Urinary bladder (tissue), 4 donors: ENCODE measurements at places on chromosomes 6 and 20. TPM values are rescaled to one million over a fixed set of nuclear protein-coding genes. Genes with fewer than 3 reads are reported as not detected.

- DNase-seq: no peak
Measured at GRCh38 chr6:39466631-39467030, 144.1 kb upstream of the KCNK16 start.

- no peak for DNase-seq
Measured at GRCh38 chr6:167800549-167800948, 26.2 kb upstream of the AFDN start.

- no peak for DNase-seq
Measured at GRCh38 chr20:18272451-18272850, 15.9 kb upstream of the ZNF133 start.

- no peak for DNase-seq
Measured at GRCh38 chr20:5074232-5074674, 45.5 kb downstream of the PCNA start.

DNA sequence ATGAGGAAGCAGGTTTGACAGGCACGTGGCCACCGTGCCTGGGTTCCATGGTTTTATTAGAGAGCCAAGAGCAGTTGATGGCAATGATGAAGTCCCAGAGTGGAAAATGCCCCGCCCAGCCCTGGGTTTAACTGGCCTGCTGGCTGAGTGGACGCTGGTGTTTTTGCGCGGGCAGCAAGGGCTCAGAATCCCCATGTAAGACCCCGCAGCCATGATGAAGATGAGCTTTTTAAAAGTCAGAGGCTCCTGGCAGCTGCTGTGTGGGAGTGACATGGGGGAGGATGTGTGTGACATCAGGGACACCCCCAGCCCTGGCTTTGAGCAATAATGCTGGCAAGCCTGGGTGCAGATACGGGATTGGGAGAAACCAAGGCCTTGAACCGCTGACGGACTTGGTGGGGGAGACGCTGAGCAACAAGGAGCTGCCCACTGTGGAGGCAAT is 33.0 kb upstream of the SLCO4A1 start:
- no peak for DNase-seq

DNA sequence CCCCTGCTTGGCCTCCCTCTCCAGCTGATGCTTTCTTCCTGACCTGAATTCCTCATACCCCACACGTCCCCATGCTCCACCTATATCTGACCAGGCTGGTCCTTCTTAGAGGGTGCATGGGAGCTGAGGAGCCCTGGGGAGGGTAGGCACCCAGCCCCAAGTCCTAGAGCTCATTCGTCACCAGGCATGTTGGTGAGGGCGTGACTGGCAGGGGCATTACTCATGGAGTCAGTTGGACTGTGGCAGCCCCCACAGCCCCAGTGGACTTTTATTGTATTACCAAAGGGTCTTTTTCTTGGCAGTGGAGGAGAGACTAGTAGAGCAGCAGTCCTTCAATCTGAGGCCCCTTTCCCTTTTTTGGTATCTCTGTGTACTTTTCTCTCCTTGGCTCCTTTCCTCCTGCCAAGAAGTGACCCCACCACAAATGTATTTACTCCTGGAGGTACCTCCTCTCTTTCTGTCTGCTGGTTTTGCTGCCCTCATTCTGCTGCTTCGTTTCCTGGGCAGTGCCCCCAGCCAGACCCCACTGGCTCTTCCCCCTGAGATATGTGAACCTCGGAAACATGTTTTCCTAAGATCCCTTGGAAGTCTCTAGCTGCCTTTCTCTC is 10.4 kb upstream of the SGK2 start:
- no peak for DNase-seq

DNA sequence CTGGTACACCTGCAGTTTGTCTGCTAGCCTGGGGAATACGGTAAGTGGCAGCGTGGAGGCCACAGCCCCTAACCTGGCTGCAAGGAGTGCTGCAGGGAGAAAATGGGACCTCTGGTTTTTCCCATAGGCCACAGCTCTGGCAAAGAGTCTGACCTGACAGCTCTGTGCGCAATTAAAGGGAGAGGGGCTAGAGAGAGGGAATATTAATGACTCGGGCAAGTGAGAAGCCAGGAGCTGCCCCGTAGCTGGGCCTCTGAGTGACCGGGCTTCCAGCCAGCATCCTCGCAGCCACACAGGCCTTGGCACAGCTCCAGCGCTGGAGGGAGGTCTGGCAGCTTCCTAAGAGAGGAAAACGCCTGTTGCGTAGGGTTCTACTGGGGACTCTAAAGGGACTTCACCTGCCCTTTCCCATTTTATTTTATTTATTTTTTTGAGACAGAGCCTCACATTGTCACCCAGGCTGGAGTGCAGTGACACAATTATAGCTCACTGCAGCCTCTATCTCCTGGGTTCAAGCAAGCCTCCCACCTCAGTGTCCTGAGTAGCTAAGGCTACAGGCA is 18.2 kb upstream of the OCSTAMP start:
- DNase-seq: peak; percentile 81

GRCh38 chr20:878511-879307 is 37.4 kb downstream of the ANGPT4 start:
- no peak for DNase-seq

- no peak for DNase-seq
Measured at GRCh38 chr20:60035-60918, 27.2 kb upstream of the DEFB125 start.

DNA sequence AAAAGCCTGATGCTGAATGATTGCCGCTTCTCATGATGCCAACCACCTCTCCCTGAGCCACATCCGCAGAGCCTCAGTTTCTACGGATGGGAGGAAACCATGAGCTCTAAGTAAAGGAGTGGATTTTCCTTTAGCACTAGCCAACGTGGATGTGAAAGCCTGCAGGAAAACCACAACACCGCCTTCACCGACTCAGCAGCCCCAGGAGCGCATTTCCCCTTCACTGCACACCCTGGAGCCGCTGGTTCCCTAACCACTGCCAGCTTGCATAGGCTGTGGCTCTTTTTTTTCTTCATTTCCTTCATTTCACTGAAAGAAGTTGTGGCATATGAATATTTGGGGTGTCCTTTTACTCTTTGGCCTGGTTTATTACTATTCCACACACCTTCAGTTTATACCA is 50.5 kb upstream of the SSTR4 start:
- no peak for DNase-seq

GRCh38 chr20:50237349-50237748 is 46.7 kb downstream of the CEBPB start:
- DNase-seq: no peak

The BANF2 gene
- total RNA-seq: not detected

The MYBL2 gene
- 2.3 TPM for total RNA-seq
